GM23248 (cell line): ENCODE measurements at places on chromosomes 4 and X.

- DNase-seq = peak; percentile 90
Measured at GRCh38 chr4:15149839-15150592, 147.7 kb downstream of the CPEB2 start.

- no peak for DNase-seq
Measured at GRCh38 chr4:39048311-39048710, 13.7 kb upstream of the KLHL5 start.

GRCh38 chrX:1341545-1342184 is 5.1 kb downstream of the IL3RA start:
- DNase-seq = no peak

- no peak for DNase-seq
Measured at GRCh38 chr4:7989654-7990053, 50.0 kb upstream of the AFAP1 start.

- peak; percentile 23 for DNase-seq
Measured at GRCh38 chr4:25792200-25792791, 70.5 kb downstream of the SEL1L3 start.

DNA sequence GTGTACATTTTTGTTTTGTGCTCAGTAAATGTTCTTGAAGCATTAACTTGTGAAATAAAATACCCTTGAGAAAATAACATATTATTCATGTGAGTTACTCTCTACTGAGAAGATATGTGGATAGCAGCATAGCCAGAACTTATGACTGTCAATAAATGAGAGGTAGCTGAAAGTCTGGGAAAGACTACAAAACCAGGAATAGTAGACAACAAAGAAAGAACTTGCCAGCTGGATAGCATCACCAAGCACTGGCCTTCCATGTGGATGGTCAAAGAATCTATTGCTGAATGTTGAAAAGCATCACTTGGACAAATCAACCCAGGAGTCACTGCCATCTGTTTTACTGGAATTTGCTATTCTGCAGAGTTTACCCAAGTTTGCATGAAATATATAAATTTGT is 650.0 kb upstream of the HTR2C start:
- DNase-seq = no peak

- DNase-seq = peak; percentile 57
Measured at GRCh38 chr4:152304220-152304619, 231.7 kb downstream of the FBXW7 start.

- DNase-seq = no peak
Measured at GRCh38 chrX:47313056-47313455, 57.3 kb upstream of the ZNF157 start.

DNA sequence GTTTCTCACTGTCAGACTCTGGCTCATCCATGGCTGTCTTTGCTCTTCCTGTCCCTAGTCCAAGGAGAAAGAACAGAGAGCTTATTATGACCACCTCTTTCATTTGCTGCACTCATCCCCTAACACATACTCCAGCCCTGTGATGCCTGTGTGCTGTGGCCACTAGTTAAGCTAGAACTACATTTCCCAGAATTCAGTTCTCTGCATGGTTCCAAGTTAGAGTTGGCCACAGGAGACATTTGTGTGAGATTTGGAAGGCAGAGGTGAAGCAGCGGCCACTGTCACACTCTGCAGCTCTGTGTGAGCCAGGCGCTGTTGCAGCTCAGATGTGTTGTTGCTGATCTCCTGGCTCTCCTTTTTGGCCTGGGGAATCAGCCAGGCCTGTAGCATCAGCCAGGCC is 188.2 kb upstream of the ATP6AP2 start:
- DNase-seq = no peak

GRCh38 chrX:148960060-148960459 is 459.6 kb downstream of the AFF2 start:
- no peak for DNase-seq

GRCh38 chr4:28462766-28463700 is 1602.4 kb downstream of the STIM2 start:
- peak; percentile 13 for DNase-seq

- peak; percentile 57 for DNase-seq
Measured at GRCh38 chr4:41709844-41710481, 38.6 kb downstream of the PHOX2B start.

- DNase-seq = no peak
Measured at GRCh38 chrX:32116047-32116446, 1044.2 kb upstream of the FTHL17 start.

DNA sequence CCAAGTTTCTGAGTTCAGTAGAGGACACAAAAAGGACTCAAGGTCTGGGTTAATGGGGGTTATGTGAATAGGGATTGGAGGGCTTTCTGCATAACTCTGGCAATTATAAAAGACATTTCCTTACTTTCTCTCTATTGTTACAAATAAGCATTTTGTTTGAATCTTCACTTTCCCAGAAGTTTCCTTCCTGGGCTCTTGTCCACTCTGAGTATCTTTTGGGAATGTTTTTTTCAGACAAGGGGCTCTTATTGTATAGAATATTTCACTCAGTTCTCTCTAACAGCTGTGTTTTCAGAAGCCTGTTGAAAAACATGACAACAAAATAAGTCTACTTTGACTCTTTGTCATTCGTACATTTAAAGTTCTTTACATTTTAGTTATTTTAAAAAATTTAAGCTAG is 57.6 kb upstream of the MAP9 start:
- no peak for DNase-seq

- no peak for DNase-seq
Measured at GRCh38 chr4:95193391-95194224, 355.2 kb downstream of the UNC5C start.

GRCh38 chr4:71065991-71066510 is 72.6 kb downstream of the DCK start:
- no peak for DNase-seq

- DNase-seq = peak; percentile 61
Measured at GRCh38 chr4:76623217-76624045, 188.4 kb downstream of the SHROOM3 start.

DNA sequence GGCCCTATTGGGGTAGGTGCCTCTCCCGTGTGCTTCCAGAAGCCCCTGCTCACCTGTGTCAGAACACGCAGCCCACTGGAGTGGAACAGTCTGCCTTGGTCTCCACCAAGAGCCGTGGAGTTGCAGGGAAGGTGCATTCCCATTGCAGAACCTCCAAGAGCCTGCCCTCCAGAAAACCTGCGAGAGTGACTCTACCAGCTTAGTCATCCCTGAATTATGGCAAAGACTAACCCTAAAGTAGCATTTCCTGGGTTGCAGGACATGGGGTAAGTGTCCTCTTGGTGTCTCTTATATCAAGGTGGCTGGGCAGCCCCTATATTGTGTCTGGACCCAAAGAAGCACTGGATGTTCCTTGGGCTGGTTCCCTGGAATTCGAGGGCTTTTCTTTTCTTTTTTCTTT is 224.6 kb downstream of the BCOR start:
- DNase-seq = no peak

- no peak for DNase-seq
Measured at GRCh38 chrX:43604753-43605152, 51.3 kb upstream of the MAOA start.

- DNase-seq = no peak
Measured at GRCh38 chr4:145716661-145717200, 36.8 kb downstream of the C4orf51 start.

DNA sequence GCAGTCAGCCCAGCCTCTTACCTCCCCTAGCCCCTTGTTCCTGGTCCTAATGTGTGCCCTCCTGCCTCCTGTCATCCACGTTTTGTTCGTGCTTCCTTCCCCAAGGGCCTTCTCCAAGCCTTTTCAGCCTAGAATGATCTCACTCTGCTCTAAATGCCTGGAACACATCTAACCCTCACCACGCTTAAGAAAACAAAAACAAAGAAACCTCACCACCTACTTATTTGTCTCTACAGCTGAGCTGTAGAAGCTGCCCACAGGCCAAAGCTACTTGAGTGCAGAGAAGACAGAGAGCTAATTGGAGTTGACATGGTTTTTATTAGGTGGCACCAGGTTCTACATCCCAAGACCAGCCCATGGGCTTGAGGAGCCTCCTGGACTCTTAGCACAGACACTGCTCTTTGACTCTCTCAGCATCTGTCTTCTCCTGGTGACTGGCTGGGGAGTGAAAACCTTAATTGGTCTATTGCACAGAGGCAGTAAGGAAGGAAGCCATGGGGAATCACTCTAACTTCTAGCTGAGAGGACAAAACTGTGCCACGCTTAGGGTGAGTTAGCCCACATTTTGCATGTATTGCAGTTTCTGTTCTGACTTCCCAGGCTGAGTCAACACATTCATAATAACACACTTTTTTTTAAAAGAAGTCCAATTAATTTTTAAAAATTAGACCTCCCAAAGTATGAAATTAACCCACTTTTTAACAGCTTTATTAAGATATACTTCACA is 52.3 kb upstream of the PDK3 start:
- DNase-seq = no peak

DNA sequence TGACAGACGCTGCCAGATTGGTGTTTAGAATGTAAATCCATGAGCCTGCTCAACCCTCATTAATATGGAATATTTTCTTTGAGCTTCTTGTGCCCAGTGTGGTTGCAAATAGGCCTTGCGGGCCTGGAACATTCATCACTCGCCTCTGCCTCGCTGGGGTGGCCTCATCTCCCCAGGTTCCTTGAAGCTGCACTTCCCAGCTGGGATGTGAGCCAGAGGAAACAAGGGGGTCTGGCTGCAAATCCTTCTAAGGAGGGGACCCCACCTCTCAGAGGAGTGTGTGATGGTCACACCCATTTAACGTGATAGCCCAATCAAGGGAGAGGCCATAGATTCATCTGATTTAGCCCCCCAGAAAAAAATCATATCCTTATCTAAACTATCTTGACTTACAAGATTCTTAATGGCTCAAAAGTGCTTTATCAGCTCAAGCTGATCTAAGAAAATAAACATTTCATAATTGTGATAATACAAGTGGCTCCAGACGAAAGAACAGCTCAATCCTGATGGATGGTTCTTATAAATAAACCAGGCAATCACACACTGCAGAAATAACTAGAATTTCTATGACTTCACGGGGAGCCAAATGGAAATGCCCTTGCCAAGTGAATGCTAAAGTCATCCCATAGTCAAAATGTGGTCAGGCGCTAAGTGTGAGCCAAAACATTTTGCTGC is 189.9 kb downstream of the PTTG2 start:
- DNase-seq = peak; percentile 85

GRCh38 chr4:142347241-142347640 is 498.9 kb downstream of the INPP4B start:
- peak; percentile 50 for DNase-seq

DNA sequence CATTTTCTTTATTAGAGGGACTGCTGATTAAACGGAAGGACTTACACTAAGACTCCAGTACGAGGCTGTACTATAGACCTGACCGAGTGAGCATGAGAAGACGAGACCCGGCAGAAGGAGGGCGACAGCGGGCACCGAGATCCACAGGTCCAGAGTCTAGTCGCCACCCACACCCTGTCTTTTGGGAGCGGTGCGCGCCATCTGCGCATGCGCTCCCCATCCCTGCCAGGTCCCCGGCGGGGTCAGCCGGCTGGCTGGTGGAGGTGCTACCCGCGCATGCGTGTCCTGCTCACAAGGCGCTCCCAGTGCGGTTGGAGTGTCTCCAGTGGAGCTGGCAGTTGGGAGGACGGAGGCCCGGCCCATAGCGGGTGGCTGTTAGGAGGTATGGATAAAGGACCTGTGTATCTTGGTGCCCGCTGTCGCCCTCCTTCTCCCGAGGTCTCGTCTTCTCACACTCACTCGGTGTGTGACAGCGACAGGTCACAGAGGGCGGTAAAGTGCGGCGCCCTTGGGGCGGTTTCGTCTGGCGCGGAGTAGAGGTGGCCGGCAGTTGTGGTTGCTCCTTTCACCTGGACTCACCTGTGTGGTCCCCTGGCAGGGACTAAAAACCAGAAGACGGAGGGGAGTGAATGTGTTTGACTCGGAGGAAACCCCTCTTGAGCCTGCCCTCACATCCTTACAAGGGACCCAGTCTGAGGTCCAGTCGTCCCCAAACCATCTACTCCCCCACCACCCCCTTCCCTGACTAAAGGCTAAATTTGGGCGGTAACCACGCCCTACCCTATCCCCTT is 7.6 kb upstream of the HSD17B10 start:
- DNase-seq = peak; percentile 80

GRCh38 chr4:182564724-182565369 is 321.6 kb downstream of the TENM3 start:
- DNase-seq = no peak

GRCh38 chr4:182212211-182212761 is 30.9 kb upstream of the TENM3 start:
- no peak for DNase-seq

GRCh38 chr4:182578402-182578801 is 335.2 kb downstream of the TENM3 start:
- peak; percentile 64 for DNase-seq

DNA sequence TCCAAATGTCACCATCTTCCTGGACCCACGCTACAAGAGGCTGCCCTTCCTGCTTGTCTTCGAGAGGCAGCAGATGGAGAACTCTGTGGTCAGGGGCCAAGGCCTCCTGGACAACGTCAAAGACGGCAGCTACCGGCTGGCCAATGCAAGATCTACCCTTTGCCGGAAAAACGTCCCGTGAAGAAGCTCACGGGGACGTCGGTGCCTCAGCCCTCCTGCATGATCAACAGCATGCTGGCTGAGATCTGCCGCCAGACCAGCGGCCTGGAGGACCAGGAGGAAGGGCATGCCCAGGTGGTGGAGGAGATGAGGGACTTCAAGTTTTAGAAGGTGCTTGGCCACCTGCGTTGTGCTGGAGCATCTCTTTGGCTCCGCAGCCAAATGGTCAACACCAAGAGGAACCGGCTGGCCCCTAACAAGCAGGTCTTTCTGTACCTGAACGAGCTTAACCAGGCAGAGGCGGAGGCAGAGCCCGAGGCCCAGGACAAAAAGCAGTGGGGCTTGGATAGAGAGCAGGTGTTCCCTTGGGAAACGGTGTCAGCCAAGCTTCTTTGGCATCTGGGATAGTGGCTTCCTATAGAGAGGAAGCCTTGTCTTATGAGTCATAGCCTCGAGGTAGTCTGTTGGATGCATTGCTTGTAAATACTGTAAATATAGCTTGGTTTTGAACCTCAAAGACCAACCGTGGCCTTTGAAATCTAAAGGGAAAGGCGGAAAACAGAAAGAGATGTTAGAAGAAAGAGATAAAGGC is 94.8 kb upstream of the ELOVL6 start:
- DNase-seq = no peak

DNA sequence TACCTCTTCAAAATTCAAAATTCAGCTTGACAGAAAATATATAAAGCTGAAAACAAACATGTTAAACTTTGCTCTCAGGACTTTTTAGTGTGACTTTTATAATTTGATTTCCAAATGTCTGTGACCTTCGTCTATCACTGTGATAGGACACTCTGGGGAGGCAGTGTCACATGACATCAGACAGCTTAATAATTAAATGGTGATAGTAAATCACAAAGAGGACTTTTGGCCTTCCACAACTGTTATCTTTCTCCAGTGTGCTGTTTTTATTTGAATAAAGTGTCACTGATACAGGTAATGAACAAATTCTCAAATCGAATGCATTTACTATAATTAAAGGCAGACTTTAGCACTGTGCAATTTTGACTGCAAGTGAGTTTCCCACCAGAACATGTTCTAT is 83.1 kb downstream of the MID1 start:
- DNase-seq = no peak

DNA sequence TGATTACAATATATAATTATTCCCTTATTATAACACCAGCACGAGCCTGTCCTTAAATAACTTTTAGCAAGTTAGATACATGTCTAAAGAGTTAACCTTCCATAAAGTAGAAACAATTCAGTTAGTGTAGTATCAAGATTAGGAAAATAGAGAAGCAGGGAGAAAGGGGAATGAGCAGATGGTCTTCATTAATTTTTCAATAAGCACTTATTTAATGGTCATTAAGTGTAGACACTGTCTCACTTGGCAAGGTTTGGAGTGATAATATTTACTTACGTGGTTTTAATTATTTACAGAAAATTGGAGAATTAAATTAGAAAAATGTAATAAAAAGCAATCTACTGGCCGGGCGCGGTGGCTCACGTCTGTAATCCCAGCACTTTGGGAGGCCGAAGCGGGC is 99.7 kb downstream of the PDS5A start:
- no peak for DNase-seq

- DNase-seq = peak; percentile 34
Measured at GRCh38 chrX:40009462-40009851, 88.3 kb downstream of the BCOR start.
